PC-3 (cell line): ENCODE measurements at places on chromosomes 6 and 20. TPM values are rescaled to one million over a fixed set of nuclear protein-coding genes. Genes with fewer than 3 reads are reported as not detected.

DEFB132 gene
- not detected in 2 replicates for total RNA-seq

KCNQ2 gene
- not detected in 2 replicates for total RNA-seq

RAB32 gene
- total RNA-seq: 25.1 and 29.8 TPM in 2 replicates

HLA-DPB1 gene
- total RNA-seq: not detected in 2 replicates

SNAP91 gene
- not detected in 2 replicates for total RNA-seq

SNX9 gene
- total RNA-seq: 18.0 and 21.3 TPM in 2 replicates
